ENCODE measurements at places on chromosomes 1 and 21.

DNA sequence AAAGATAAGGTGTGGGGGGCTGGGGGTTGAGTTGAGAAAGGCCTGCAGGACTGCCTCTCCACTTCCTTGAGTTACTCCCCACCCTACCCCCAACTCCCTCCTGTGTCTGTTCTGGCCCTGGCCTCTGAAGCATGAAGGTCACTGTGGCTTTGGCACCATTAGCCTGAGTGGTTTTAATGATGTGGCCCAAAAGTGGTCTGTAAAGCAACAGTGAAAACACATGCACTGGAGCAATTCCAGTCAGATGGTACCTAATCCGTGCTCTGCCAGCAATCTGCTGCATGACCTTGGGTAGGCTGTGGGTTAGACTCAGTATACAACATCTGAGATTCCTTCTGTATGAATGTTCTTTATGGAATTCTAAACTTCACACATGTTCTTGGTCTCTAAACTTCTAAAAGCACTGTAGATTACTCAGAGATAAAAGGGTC lies 86.5 kb upstream of the ATP1A1 start:
- DNase-seq = peak; percentile 96

- no peak for DNase-seq
Observed at GRCh38 chr1:4784761-4785160, 130.4 kb downstream of the AJAP1 start.

GRCh38 chr1:116127123-116127847 lies 16.1 kb downstream of the MAB21L3 start:
- peak; percentile 31 for DNase-seq

DNA sequence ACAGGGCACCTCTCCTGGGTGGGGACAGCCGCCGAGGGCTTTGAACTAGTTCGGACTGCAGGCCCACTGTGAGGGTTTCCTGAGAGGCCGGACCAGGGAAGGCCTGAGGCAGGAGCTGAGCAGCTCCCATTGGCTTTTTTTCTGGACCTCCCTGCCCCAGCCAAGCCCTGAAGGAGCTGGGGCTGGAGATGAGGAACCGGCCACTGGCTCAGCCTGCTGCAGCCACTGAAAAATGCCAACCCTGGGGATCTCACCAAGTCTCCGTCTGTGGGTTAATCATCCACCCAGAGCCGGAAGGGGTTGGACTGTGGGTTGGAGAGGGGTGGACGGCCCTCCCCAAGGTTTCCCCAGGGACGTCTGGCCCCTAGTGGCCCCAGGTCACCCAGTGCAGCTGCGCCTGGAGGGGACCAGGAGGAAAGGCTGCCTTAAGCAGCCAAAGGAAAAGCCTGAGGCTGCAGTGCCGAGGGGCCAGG lies 2.5 kb downstream of the VWA1 start:
- DNase-seq = peak; percentile 17

GRCh38 chr1:25572708-25573590 lies 29.5 kb downstream of the LDLRAP1 start:
- DNase-seq = peak; percentile 41

DNA sequence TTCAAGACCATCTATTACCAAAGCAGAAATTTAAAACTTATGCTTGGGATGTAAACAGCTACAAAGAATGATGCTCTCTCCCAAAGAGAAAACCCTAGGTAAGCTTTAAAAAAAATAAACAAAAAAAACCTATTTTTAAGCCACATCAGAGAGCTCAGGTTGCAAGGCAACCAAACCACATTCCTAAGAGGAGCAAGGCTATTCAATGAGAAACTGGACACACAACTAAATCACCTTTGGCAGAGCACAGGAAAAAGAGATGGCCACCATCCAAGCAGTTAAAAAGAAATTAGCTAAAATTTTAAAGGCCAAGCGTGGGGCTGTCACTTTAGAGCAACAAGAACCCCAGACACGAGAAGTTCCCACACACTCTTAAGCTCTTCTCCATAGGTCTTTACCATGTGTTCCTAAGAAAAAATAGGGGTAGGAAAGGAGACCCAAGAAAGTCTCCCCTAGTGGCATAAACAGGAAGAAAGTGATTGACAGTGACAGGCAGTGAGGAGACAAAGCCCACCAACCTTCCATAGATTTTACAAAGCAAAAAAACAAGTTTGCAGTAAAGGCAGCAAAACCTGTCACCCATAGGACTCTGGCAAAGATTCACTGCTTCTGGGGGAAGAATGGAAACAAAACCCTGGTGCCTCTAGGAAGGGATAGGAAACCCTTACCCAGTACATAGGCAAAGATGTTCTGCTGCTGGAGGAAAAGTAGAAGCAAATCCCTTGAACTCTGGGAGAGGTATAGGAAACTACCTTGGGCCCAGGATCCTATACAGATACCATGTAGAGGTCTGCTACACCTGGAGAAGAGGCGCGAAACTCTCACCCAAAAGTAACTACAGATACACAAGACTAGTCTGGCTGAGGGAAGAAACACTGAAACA lies 68.5 kb downstream of the FOXJ3 start:
- no peak for DNase-seq

GRCh38 chr21:44955141-44955797 lies 15.4 kb downstream of the SLX9 start:
- peak; percentile 31 for DNase-seq
